ENCODE measurements at places on chromosomes 6 and 20.

- no peak for DNase-seq
Observed at GRCh38 chr6:77666846-77667245, 14.0 kb downstream of the MEI4 start.

- no peak for DNase-seq
Observed at GRCh38 chr20:47108994-47109393, 214.4 kb downstream of the EYA2 start.

DNA sequence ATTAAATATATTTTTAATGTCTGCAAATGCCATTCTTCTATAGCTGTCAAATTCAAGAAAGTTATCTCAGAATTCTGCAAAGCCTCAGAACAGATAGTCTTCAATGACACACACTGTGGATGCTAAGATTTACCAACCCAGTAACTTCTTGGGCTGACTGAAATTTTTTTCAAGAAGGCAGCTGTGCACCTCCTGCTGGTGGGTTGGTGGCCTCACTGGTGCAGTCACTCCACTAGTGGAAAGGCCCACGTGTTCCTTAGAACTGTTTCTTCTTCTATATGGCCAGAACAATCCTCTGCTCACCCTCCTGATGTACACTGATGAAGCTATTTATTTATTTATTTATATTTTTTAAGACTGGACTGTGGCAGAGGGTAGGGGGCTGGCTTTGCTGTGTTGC is 28.1 kb upstream of the MTCL3 start:
- peak; percentile 7 for DNase-seq

- DNase-seq = peak; percentile 50
Observed at GRCh38 chr6:144305985-144306384, 20.9 kb downstream of the UTRN start.

DNA sequence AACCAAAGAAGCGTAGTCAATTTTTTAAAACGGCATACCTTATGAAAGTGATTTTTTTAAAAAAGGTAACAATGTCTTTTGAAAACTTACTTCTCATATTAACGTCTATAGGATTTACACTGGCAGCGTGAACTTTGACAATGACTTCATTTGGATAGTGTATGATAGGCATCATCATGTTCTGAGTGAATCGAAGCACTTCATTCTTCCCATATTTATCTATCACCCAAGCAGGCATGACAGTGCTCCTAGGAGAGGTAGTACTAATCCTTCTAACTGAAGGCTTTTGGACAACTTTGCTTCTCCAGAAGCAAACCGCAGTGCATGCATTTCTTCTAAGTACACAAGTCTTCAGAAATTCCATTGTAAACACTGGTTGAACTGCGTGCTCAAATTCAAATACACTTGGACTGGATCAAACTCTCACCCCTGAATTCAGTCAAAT is 618 bp downstream of the RTN4IP1 start:
- DNase-seq = no peak

GRCh38 chr6:45759472-45759810 is 256.2 kb downstream of the CLIC5 start:
- DNase-seq = no peak

GRCh38 chr20:61797200-61797599 is 268.5 kb downstream of the TAF4 start:
- DNase-seq = no peak

DNA sequence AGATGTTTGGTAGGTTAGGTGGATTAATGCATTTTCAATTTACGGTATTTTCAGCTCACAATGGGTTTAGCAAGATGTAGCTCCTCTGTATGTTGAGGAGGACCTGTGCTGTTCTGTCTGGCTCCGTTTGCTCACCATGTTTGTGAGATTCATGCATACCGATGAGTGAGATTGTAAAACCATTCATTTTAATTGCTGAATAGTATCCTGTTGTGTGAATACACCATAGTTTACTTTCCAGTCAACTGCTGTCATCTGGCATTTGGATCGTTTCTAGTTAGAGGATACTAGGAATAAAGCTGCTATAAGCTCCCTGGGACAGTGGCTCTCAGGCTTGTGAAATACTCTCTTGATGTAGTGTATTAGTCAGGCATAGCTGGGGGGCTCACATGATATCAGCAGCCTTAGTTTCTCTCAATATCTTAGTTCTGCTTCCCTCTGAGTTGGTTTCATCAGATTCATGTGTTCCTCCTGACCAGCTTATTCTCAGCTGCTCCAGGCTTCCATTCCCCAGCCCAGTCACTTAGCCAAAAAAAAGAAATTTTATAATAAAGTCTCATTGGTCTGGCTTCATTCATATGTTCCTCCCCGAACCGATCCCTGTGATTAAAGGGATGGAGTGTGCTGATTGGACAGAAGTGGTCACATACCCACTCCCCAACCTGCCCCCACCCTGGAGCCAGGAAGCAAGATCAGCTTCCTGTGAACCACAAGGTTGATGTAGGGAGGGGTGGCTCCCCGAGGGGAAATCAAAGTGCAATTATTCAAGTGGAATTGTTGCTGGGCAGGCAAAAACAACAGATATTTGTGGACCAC is 10.9 kb upstream of the B4GALT5 start:
- DNase-seq = peak; percentile 39

- DNase-seq = no peak
Observed at GRCh38 chr6:83183082-83183828, 9.8 kb downstream of the PGM3 start.

- no peak for DNase-seq
Observed at GRCh38 chr6:156474507-156475120, 302.6 kb upstream of the ARID1B start.

GRCh38 chr6:76035713-76036112 is 36.7 kb downstream of the IMPG1 start:
- no peak for DNase-seq

- DNase-seq = no peak
Observed at GRCh38 chr6:20474874-20475542, 59.2 kb upstream of the CDKAL1 start.

- no peak for DNase-seq
Observed at GRCh38 chr6:108363889-108364313, 69.0 kb downstream of the AFG1L start.

- no peak for DNase-seq
Observed at GRCh38 chr20:11379257-11380011, 538.3 kb upstream of the BTBD3 start.

DNA sequence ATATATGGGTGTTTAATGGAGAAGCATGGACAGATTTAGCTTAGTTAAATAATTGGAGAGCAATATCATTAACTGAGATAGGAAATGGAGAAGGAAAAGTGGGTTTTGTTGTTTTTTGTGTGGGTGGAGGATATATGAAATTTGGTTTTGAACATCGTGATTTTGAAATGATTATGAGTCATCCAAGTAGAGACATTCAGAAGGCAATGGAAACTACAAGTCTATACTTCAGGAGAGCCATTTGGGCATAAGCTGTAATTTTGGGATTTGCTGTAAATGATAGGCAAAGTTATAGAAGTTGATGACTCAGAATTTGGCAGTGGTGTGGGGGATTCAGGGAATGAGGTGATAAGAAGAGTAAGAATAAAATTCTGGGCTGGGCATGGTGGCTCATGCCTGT is 27.4 kb upstream of the FAM135A start:
- no peak for DNase-seq

GRCh38 chr20:37407573-37408002 is 61.6 kb downstream of the SRC start:
- no peak for DNase-seq

DNA sequence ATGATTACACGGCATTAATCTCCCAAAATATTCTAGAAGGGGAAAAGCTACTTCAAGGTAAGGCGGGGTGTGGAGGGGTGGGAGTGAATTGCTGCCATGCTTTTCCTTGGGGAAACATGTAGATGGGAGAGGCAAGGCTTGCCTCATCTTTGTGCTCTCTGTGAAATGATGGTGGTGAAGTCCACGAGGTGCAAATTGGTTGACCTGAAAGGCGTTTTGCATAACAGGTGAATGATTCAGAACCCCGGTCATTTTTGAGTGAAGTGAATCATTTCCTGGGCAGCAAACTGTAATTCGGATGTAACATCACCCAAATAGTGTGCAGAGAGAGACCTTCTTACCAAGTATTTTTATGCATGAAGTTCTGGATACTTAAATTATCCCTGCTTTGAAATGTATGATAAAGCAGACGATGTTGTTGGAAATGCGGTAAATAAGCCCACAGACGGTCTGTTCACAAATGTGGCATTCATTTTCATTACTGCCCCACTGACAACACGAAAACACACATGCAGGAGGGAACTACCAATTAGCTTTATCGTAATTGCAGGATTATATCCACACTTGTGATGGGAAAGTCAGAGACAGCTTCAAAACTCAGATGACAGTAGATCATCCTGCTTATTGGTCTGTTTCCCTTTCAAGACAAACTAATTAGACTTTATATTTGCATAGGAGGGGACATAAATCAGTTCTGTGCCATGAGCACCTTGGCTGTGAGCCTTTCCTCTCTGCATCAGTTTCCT is 3.0 kb downstream of the CDH4 start:
- no peak for DNase-seq

DNA sequence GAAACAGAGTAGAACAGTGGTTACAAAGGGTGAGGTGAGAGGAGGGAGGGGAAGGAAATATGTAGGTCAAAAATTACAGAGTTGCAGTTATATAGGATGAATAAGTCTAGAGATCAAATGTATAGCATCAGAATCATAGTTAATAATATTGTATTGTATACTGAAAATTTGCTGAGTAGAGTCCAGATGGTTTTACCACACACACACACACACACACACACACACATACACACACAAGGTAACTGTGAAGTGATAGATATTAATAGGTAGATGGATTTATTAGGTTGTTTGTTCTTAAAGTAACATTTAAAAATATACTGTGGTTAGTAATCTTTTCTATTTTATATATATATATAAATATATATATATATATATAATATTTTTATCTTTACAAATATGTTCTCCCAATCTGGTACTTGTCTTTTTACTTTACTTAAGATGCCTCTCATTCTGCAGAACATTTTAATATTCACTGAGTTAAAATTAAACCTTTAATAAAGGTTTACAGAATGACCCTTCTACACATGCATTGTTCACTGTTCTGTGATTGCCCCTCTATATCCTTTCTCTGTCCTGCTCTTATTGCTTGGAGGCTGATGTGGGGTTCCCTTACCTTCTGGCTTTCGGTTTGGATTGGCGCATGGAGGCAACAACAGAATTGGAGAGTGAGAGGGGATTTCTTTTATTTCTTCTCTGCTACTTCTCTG is 408 bp downstream of the PTCHD4 start:
- DNase-seq = no peak

DNA sequence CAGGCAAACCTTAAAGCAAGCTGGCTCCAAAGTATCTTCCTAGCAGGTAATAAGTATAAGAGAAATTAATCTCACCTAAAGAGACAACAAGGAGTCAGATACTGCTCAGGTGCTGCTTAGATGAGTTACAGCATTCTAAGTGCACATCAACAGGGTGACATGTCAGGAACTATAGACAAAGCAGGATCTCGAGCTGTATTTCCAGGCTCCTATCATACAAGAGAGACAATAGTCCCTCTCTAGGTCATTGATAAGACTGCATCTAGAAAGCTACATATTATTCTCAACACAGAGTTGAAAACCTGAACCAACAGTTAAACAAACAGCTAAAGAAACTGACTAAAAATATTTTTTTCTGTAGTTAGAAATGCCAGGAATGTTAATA is 3.9 kb downstream of the PTPRK start:
- no peak for DNase-seq

- DNase-seq = no peak
Observed at GRCh38 chr6:127606131-127606562, 29.2 kb downstream of the C6orf58 start.

GRCh38 chr6:104639668-104640067 is 220.1 kb downstream of the HACE1 start:
- DNase-seq = no peak

GRCh38 chr20:44264287-44264686 is 17.2 kb downstream of the GDAP1L1 start:
- DNase-seq = no peak

DNA sequence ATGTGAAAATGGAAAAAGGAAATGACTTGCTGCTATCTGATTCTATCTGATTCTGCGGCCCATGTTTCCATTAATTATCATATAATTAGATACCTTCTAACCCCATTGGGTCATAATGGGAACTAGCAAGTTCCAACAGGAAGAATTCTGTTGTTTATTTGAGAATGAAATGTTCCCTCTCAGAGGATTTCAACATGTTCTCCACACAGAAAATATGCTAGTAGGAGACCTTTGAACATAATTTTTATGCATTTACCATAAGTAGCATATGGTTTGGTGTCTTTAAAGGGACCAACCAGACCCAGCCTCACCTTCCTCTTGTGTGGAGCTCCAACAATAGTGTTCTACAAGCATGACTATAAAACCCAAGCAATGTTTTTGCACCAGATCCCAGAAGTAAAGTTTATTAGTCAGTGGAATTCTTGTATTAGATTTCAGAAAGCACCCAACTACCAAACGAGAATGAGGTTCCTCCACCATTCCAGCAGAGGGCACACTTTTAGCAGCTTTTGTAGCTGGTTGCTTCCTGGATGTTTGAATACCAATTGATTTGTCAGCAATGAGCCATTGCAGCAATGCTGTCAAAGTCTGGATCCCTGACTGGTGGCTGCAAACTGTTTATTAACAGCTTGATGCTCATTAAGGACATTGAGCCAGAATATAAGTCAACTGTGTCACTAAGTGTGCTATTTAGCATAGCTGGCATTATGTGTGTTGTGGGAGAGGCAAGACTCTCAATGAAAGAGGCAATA is 143.6 kb upstream of the GJE1 start:
- DNase-seq = peak; percentile 39

DNA sequence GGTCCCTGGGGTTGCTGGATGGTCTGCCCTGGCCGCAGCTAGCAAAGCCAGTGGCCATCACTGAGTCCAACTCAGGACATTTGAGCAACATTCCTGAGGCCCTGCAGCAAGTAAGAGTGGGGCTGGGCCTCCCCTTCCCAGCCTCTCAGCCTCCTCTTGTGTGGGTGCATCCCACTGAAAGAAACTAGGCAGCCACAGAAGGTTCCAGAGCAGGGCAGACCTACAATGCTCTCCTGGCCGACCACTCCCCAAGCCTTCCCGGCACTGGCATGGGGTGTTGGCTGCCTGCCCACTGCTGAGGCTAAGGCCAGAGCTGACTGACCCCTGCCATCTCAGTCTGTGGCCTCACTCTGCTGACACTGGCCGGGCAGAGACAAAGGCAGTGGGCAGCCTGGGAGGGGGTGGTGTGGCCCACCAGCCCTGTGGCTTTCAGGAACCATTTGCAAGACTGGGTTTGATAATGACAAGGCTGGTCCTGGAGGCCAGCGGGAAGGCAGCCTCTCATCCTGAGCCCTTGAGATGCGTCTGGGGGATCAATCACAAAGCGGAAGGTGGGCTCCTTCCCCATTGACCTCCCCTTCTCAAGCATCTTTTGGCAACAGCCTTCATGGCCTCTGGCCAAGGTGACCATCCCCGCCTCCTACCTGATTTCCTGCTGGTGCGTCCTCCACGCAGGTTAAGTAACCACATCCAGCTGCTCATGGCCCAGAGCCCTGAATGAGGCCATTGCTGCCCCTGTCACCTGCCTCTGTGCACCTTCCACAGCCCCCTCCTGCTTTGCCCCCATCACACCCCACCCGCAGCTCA is 9.6 kb downstream of the DLGAP4 start:
- DNase-seq = no peak

Measured in CD4-positive, alpha-beta T cell treated with Interleukin-21 for 1 hour (primary cell).